ENCODE measurements at places on chromosomes 3 and 15.

- DNase-seq: no peak
These were observed 54.5 kb upstream of the OCA2 start for GRCh38 chr15:28153492-28154119.

DNA sequence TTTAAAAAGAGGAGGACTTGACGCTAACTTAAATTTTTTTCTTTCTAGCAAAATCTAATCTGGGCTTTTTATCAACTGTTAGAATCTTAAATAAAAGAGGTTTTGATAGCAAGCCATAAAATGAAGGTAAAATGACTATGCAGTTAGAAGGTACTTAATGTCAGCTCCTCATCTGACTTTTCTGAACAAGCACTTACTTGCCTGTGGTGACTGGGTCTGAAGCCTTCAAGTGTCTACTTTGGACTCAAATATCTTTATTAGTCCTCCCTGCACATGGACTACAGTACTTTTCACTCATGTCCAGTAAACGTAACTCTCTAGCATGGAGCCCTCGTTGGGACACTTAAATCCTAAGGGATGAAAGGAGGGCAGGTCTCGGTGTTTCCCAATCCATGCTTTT, 135.9 kb downstream of the P2RY1 start:
- DNase-seq: no peak

DNA sequence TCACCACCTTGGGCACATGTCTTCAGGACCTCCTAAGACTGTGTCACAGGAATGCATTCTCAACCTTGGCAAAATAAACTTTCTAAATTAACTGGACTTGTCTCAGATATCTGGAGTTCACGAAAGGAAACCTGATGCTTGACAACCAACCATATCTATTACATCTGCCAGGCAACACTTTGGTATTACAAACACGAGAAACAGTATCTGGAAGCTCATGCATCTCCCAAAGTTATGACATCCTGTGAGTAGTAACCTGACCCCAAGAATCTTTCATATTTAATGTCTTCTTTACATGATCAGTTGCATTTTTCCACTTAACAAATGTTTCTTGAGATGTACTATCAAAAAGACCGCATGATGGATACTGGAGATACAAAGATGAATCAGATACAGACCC, 465.3 kb upstream of the AGTR1 start:
- DNase-seq: no peak

GRCh38 chr3:171981271-171981605, 58.1 kb upstream of the FNDC3B start:
- no peak for DNase-seq

- no peak for DNase-seq
These were observed 46.5 kb downstream of the CYFIP1 start for GRCh38 chr15:22933641-22934061.

- no peak for DNase-seq
These were observed 128.9 kb upstream of the BHLHE40 start for GRCh38 chr3:4850211-4850927.

DNA sequence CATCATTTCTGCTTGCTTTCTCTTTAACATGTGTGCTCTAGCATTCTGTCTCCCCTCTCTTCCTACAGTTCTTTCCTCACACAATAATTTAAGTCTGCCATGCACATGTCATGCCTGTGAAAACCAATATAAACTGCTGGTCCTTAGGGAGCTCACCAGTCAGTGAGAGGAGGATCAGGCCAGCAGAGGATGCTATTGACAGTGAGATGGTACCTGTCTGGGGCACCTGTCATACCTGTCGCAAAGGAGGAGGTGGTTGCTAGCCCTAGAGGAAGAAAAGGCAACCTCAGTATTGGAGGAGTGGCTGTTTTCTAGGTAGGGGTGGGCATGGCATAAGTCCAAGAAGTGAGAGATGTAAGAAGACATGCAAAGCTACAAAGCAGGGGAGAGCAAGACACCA, 194.6 kb downstream of the GABRG3 start:
- DNase-seq: no peak

DNA sequence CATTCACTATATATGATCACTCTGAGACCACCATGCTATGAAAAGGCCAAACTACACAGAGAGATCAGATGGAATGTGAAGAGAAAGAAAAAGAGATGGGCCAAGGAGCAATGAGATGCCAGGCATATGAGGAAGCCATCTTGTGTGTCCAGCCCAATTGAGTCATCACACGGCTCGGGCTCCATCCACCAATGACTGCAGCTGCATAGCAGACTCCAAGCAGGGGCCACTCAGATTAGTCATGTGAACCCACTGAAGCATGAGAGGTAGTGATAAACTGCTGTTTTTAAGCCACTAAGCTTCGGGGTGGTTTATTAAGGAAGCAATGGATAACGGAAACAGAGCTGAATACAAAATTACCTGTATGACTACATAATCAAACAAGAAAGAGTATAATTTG, 185.9 kb downstream of the SUCLG2 start:
- DNase-seq: no peak

GRCh38 chr15:64209680-64210334, 47.0 kb upstream of the PPIB start:
- no peak for DNase-seq

DNA sequence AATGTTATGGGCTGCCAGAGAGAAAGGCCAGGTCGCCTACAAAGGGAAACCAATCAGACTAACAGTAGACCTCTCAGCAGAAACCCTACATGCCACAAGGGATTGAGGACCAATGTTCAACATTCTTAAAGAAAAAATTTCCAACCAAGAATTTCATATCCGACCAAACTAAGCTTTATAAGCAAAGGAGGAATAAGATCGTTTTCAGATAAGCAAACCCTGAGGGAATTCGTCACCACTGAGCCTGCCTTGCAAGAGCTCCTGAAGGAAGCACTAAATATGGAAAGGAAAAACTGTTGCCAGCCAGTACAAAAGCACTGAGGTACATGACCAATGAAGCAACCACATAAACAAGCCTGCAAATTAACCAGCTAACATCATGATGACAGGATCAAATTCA, 33.1 kb downstream of the PYGO1 start:
- DNase-seq: no peak

DNA sequence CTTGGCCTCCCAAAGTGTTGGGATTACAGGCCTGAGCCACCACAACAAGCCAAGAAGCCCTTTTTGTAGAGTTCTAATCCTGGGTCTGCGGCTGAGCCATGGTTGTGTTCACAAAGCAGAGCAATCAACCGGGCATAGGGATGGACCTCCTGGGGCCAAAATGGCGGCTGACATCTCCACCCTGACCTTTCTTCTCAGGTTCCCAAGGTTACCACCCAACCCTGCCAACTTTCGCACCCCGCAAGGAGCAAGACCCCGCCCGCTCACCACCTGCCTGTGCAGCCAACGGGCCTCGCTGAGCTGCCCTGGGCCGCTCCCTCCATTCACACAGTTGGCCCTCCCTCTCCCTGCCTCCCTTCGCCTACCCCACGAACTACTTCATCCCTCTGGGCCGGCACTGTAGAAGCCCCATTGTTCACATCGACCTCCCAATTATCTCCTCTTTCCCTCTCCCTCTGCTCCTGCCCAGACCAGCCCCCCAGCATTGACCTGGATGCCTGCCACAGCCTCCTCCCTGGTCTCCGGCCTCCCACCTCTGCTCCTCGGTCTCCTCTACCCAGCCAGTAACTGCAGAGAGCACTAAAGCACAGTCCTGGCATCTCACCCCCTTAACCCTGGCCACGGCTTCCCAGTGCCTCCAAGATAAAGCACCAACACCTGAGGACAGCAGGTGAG, 62.0 kb upstream of the TFRC start:
- DNase-seq: no peak

DNA sequence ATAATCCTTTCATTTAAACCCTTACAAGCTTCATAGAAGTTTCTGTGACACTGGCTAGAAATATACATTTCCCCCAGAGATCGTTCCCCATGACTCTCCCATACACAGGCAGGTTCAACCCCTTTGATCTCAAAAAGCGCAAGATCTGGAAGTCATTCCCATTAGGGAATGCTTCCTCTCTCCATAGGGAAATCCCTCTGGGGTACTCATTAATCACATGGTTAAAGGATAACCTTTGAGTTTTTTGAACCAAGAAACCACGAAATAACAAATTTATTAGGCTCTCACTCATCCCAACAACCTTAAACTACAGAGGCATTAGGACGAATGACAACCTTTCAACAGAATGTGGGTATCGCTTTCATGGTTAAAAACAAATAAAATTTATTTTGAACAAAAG, 211.9 kb upstream of the PRICKLE2 start:
- DNase-seq: no peak

- no peak for DNase-seq
These were observed 35.8 kb upstream of the TSC22D2 start for GRCh38 chr3:150372320-150372719.

- no peak for DNase-seq
These were observed 423.0 kb upstream of the THBS1 start for GRCh38 chr15:39157882-39158281.

DNA sequence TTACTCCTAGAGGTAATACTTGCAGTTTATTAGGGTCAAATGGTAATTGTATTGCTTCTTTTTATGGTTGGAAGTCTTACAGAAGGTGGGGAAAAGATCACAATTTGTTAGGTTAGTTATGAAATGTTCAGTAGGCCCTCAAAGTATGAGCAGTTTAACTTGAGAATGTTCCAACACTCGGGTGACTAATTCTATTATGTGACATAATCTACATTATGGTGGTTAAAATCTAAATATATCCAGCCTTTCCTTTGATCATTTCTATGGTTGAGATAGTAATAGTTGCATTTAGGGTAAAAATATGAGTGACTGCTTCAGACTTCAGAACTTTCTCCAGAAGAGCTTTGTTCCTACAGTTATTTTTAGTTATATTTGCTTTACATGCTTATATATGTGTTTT, 19.6 kb upstream of the FBXO22 start:
- DNase-seq: no peak

- no peak for DNase-seq
These were observed 228.0 kb downstream of the MBNL1 start for GRCh38 chr3:152496716-152497115.

DNA sequence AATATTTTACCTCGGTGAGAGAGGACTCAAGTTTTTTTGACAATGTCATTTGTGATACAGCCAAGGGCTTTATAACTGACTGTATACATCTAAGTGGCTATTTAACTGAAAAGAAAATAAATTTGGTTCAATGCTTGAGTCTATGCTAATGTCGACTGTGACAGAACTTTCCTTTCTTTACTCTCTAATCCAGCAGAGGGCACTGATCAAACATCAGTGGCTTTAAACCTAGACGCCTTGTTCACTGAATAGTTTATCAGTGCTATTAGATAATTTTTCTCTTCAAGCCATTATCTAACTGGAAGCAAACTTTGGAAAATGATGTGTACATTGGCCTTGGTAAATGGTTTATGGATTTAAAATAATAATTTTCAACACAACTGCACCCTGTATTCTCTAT, 285.1 kb downstream of the CHL1 start:
- no peak for DNase-seq

DNA sequence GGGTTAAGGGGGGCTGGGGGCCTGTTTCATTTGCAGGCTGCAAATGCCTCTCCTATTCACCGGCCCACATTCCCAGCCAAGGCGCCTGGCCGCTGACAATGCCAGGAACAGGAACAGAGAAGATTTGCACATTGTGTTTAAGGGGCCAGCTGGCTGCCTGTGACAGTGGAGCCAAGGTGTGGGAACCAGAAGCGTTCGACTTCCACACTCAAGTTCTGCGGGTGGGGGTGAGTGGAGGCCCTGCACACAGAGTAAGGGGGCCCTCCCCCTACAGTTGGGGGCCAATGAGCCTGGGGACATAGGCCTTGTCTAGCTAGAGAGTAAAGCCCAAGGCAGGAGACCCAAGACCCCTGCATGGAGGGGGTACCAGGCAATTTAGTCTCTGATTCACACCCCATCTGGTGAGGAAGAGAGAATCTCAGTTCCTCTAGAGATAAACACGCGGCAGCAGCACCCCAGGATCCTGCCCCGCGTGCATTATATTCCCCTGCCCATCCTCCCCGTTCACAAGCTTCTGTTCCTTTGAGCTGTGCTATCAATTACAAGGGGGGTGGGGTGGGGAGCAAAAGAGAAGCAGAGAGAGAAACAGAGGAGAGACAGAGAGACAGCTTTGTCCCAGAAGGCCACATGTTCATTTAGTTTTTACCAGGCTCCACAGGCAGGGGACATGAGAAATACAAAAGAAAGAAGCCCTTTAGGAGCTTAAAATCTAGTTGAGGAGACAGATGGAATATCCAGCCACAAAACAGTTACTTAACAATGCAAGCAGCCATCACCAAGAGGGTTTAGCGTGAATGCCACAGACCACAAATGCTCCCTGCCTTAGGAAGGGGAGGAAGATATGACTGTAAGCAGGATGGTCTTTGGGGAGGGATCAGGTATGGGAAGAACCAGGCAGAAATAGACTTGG, 9.2 kb downstream of the IGDCC3 start:
- no peak for DNase-seq

DNA sequence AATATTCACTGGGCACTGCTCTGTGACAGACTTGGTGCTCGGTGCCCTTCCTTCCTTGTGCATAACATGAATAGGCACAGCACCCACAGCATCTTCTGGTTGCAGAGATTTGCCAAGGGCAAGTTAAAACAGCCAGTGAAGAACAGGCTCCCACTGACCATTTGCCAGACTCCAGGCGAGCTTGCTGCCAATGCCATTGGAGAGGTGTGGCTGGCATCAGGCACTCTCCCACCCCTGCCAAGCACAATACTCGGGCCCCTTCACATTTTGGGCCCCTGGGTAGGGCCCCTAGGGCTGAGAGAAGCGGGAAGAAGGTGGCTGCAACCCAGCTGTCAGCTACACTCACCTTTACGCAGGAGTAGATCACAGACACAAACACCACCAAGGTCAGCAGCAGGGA, 112.1 kb downstream of the SEC22A start:
- no peak for DNase-seq

- no peak for DNase-seq
These were observed 316.1 kb upstream of the TPRG1 start for GRCh38 chr3:188855675-188856074.

DNA sequence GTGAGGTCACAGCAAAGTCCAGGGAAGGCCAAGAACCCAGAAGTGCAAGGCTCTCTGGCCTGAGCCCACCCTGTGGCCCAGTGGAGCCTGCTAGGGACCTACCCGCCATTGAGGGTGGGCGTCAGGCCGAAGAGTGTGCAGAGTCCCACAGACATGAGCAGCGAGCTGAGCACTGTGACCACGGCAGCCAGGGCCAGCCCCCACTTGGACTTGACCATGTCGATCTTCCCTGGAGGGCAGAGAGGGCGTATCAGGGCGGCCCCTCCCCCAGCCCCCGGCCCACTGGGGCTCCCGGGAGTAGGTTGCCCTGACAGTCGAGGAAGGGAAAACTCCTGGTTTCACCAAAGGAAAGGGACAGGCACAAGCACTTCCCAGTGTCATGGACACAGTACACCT, 44.6 kb downstream of the PTPN23 start:
- no peak for DNase-seq

DNA sequence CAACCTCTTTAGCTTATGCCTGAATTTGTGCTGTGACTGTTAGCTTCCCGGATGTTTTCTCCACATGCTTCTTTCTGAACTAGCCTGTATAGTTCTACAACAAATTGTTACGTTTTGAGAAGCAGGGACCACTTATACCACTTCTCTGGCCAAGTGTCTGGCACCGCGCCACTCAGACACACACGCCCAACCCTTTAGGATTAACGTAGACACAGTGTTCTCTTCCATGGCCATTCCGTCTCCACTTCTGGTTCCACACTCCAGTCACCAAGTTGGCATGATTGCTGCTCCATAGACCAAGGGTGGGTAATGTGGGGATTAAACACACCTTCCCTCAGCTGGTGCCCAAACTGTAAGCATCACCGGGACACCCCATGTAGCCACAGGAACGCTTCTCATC, 755 bp upstream of the TMEM108 start:
- DNase-seq: no peak
